Activated CD4-positive, alpha-beta memory T cell treated with anti-CD3 and anti-CD28 coated beads for 36 hours (primary cell): ENCODE measurements at places on chromosomes 2 and 18. TPM values are rescaled to one million over a fixed set of nuclear protein-coding genes. Genes with fewer than 3 reads are reported as not detected.

- peak; percentile 73 for DNase-seq
- peaks cover 2% of the 10 kb centered on the region for H3K36me3 ChIP-seq
- H3K27me3 ChIP-seq, result peaks cover 34% of the 10 kb centered on the region
- H3K27ac ChIP-seq, result peak overlapping the region; percentile 9
These were observed 57.6 kb downstream of the VAPA start for GRCh38 chr18:9971313-9971920.

DNA sequence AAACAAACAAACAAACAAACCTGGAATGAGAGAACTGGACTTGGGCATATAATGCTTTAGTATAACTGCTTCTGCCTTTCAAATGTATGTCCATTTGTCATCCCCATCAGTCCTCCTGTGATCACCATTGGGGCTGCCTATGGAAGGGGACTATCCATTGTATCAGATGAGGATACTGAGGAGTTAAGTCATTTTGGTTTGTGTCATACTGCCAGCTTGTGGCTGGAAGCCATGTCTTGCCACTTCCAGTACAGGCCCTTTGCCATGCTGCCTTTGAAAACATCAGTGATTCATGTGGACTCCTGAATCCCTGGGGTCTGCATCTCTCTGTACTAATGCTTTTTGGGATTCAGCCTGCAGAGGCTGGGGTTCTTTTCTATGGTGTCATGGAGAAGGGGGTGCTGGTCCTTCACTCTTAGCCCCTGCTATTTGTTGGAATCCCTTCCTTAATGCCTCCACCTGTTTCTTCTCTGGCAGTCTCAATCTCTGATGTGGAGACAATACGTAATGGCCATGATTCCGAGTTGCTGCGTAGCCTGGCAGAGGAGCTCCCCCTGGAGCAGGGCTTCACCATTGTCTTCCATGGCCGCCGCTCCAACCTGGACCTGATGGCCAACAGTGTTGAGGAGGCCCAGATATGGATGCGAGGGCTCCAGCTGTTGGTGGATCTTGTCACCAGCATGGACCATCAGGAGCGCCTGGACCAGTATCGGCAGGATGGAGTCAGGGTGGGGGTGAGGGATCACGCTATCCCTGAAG is 10.6 kb downstream of the PLCD4 start:
- no peaks in the 10 kb centered on the region for H3K36me3 ChIP-seq
- DNase-seq, result no peak
- H3K27ac ChIP-seq, result no peak overlapping the region
- H3K4me3 ChIP-seq, result no peak overlapping the region

DNA sequence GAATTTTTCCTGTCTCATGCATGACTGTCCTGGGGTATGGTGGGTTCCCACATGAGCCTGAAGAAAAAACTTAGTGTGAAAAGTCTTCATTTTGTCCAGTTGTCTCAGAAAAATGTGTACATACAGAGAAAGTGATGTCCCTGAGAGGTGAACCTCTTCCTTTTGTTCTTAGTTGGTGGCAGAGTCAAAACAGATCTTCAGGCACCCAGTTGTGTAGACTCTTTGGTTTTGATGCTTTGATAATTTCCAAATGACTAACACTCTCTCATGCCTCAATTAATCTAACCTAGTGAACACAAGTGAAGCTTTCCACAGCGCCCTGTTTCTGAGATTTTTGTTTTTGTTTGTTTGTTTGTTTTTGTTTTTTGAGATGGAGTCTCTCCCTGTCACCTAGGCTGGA is 273.5 kb downstream of the PIK3C3 start:
- H3K36me3 ChIP-seq, result no peaks in the 10 kb centered on the region
- H3K4me1 ChIP-seq, result no peaks in the 10 kb centered on the region
- H3K27ac ChIP-seq, result no peak overlapping the region
- no peak for DNase-seq
- H3K27me3 ChIP-seq, result no peaks in the 10 kb centered on the region
- no peak overlapping the region for H3K4me3 ChIP-seq

DNA sequence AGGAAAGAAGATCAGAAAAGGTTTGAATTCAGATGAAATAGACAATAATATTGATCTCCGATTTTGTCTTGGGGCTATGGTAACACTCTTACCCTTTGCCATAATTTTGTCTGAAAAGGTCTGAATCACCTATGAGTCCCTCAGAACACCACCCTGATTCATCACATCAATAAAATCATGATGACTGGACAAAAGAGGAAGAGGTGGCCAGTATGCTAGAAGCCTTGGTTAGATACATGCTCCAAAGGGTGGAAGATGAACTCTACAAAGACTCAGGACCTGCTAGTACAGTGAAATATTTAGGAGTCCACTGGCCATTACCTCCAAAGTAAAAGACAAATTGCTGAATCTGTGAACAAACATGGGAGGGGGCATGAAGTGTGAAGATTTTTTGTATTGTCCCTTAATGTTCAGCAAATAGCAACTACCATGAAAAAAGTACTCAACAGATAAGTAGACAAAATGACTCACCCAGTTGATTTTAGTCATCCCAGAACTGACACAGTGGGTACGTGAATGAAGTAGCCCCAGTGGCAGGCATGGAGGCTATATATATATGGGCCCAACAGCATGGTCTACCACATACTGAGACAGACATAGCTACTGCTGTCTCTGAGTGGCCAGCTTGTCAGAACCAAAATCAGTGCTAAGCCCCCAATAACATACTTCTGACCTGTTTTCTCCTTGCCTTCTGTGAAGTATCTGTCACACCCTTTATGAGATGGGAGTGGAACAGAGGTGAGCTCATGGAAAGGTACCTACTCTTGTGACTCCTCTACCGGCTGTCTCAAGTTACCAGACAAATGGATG is 36.5 kb upstream of the GLS start:
- no peaks in the 10 kb centered on the region for H3K36me3 ChIP-seq
- H3K27ac ChIP-seq, result peak overlapping the region; percentile 92
- DNase-seq, result peak; percentile 78

DNA sequence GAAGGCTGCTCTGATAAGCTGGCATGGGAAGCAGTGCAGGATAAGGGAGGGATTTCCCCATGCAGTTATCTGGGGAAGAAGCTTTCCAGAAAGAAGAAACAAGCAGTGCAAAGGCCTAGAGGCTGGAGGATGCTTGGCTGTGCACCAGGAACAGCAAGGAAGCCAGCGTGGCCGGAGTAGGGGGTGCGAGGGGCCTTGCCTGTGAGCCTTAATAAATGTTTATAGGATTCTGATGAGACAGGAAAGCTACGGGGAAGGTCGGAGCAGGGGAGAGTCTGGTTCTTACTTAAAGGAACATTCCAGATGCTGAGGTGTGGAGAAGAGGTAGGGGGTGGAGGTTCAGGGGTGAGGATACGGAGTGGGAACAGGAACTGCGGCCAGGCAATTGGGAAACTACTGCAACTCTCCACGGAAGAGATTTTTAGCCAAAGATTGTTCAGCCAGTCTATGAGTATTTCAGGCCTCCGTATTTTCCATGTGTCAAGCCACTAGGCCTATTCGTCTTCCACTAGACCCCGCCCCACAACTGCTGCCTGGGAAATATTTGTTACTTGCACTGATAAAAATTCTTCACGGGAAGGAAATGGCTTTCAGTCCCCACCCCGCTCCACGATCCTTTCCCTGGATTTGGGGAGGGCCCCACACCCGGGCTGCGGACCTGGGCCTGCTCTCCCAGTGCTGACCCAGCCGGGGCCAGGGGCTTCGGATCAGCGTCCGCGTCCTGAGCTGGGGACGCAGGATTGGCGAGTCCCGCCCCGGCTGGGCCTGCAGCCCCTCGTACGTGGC is 516 bp downstream of the EIF2AK2 start:
- H3K4me3 ChIP-seq, result peak overlapping the region; percentile 80
- peak; percentile 50 for DNase-seq
- peaks cover 22% of the 10 kb centered on the region for H3K36me3 ChIP-seq

DNA sequence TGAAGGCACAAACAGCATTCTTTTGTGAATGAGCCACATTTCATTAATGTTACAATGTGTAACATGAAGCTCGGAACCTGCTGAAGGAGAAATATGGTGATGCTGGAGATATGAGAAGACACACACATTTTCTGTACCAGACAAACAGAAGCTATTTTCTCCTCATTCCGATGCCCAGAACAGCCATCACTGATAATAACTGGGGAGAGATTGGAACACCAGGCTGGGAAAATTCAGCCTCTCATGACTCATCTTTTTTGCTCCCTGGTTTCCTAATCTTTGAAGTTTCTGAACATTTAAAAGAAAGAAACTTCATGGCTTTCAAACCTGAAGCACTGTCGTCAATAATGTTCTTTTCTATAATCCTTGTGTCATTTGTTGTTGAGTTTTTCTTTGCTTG is 110.9 kb downstream of the LYPD6 start:
- peaks cover 1% of the 10 kb centered on the region for H3K27me3 ChIP-seq
- H3K27ac ChIP-seq, result no peak overlapping the region
- DNase-seq, result no peak
- no peak overlapping the region for H3K4me3 ChIP-seq

DNA sequence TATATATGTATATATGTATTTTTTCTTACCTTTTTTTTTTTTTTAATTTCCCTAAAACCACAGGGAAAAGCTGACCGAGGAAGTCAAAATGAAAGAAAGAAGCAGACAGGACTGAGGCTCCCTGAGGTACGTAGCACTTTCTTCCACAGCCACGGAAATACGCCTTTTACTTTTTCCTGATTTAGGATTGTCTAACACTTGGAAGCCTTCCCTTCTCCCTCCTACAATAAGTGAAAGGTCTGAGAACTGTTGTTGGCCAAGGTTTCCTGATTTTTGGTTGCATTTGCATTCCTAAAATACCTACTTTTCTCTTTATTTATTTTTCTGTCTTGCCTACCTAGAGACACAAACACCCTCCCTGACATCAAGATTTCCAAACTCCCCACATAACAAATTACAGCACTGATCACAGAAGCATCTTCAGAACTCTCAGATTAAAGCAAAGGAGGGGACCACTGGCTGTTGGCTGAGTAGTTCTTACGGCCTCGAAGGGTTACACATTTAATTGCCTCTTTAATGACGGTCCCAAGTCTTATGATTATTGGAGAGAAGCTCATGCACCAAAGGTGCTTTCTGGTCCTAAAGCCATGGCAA is 778.5 kb upstream of the FANCL start:
- H3K27me3 ChIP-seq, result no peaks in the 10 kb centered on the region
- H3K4me3 ChIP-seq, result no peak overlapping the region
- no peaks in the 10 kb centered on the region for H3K36me3 ChIP-seq

DNA sequence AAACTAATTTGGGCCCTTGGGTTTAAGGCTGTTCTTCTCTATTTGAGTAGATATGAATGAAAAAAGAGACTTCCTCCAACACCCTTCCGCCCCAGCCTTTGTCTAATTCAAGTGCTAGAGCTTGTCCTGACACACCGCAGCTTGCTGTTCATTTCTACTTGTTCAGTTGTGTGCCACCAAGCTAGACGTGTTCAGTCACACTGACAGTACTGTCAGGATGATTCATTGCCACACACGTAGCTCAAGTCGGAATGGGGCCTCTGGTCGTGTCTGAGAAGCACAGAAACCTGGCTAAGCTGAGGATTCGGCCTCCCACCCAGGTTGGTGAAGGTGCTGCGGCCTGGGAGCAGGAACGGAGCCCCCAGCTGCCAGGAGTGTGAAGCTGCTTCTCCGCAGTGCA is 45.6 kb upstream of the INHBB start:
- DNase-seq, result no peak
- H3K4me1 ChIP-seq, result no peaks in the 10 kb centered on the region
- H3K4me3 ChIP-seq, result no peak overlapping the region
- H3K27ac ChIP-seq, result no peak overlapping the region
- H3K36me3 ChIP-seq, result peaks cover 31% of the 10 kb centered on the region
- no peaks in the 10 kb centered on the region for H3K27me3 ChIP-seq

DNA sequence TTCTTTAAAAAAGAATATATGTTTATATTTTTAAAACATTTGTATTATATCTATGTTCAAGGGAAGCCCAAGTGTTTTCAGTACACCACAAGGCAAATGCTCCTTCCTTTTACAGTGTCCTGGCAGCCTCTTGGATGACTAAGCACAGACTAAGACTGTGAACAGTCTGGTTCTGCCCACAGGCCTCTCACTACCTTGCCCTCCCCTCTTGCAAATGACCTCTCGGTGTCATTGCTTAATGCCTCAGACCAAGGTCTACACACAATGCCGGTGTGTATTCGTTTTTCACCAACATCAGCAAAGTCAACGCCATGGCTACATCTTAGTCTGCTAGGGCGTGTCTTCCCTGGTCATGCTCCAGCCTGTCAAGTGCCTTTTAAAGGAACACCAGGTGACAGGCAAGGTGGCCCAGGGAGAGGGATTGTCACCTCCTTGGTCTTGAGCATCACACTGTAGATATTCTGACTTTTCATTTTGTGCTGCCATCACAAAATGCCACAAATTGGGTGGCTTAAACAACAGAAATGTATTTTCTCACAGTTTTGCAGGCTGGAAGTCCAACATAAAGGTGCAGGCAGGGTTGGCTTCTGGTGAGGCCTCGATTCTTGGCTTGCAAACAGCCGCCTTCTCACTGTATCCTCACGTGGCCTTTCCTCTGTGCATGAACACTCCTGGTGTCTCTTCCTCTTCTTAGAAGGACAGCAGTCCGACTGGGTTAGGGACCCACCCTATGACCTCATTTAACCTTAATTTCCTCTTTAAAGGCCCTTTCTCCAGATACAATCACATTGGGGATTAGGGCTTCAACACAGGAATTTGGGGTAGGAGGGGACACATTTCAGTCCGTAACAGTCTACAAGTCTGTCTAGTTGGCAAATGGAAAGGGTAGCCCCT is 266.5 kb downstream of the KLHL29 start:
- no peaks in the 10 kb centered on the region for H3K4me1 ChIP-seq
- no peak for DNase-seq
- no peaks in the 10 kb centered on the region for H3K27me3 ChIP-seq
- H3K4me3 ChIP-seq, result no peak overlapping the region
- no peaks in the 10 kb centered on the region for H3K36me3 ChIP-seq

- H3K4me1 ChIP-seq, result no peaks in the 10 kb centered on the region
- H3K27me3 ChIP-seq, result no peaks in the 10 kb centered on the region
- H3K4me3 ChIP-seq, result no peak overlapping the region
- no peak for DNase-seq
- no peak overlapping the region for H3K27ac ChIP-seq
These were observed 147.9 kb upstream of the LTBP1 start for GRCh38 chr2:32798829-32799228.

GRCh38 chr2:21289989-21290388 is 166.2 kb downstream of the TDRD15 start:
- H3K4me1 ChIP-seq, result no peaks in the 10 kb centered on the region
- H3K4me3 ChIP-seq, result no peak overlapping the region
- H3K36me3 ChIP-seq, result no peaks in the 10 kb centered on the region
- no peaks in the 10 kb centered on the region for H3K27me3 ChIP-seq
- no peak overlapping the region for H3K27ac ChIP-seq

GRCh38 chr2:172735582-172736423 is at the start of gene RAPGEF4:
Gene RAPGEF4 (plus strand): TSS chr2:172735845. CDS start chr2:172735984, 139 bp downstream.
- no peak for DNase-seq
- peaks cover 5% of the 10 kb centered on the region for H3K4me1 ChIP-seq
- peak within 1 kb of the TSS; percentile 57 for H3K4me3 ChIP-seq
- H3K27me3 ChIP-seq, result peaks cover 48% of the 10 kb centered on the region
- no peak within 1 kb of the TSS for H3K27ac ChIP-seq
- no peaks in the 10 kb centered on the region for H3K36me3 ChIP-seq

GRCh38 chr2:3620834-3621233 is 25.9 kb downstream of the COLEC11 start:
- DNase-seq, result no peak
- H3K27ac ChIP-seq, result no peak overlapping the region
- no peaks in the 10 kb centered on the region for H3K4me1 ChIP-seq

The DES gene
- not detected for total RNA-seq

The GCG gene
- total RNA-seq, result not detected

The TBR1 gene
- not detected for total RNA-seq

The NT5DC4 gene
- not detected for total RNA-seq

The SERPINB12 gene
- total RNA-seq, result not detected

The TEKT4 gene
- total RNA-seq, result not detected

The CXCR1 gene
- not detected for total RNA-seq

The RBBP8 gene
- 62.5 TPM for total RNA-seq
